NCI-H1092 treated with DMSO at 0.1 percent for 48 hours (cell line): ENCODE measurements at places on chromosomes 5 and 9.

- DNase-seq = no peak
Measured at GRCh38 chr9:125839317-125839716, 92.1 kb downstream of the PBX3 start.

- DNase-seq = no peak
Measured at GRCh38 chr9:76399856-76400255, 5.6 kb upstream of the RFK start.

DNA sequence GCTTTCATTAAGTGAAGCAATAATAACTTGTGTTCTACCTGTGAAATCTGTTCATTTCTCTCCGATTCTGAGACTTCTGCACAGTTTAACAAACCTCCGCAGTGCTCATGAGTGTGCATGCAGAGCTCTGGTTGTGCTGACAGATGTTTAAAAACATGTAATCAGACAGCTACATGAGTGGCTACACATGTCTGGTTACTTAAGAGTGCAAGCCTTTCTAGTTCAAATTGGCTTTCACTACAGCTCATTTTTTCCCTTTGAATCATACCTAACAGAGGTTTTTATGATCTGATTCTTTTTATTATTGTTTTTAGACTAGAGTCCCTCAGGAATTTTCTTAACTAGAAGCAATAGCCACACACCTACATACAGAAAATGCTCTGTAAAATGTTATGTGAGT, 310.2 kb downstream of the ARRDC3 start:
- DNase-seq = no peak

GRCh38 chr9:13990331-13990730, 323.6 kb downstream of the NFIB start:
- DNase-seq = no peak

DNA sequence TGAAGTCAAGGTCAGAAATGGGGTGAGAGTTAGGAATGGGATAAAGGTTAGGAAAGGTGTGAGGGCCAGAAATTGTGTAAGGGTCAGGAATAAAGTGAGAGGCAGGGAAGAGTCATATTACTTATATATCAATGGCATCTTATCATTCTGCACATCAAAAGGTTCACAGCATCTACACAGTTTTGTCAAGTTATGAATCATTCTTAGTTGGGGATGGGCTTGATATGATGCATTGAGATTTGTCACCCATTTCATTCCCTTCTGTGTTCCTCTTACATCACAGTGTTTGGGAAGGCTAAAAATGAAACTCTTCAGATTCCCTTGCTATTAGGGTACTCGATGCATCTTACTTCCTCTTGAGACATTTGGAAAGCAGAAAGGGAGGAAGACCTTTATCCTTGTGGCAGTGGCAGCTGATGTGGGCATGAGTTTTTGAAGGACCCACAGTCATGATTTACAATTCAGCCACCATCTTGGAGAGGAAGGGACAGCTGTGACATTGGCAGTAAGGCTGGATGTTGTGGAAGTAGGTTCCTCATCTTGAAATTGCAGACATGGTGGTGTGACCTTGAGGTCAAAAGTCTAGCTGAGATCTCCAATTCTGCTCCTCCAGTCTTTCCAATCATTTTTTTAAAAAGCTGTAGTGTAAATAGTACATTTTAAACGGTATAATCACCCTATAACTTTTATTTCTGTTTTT, 24.2 kb upstream of the NPR3 start:
- no peak for DNase-seq

- no peak for DNase-seq
Measured at GRCh38 chr9:71791875-71792274, 23.6 kb upstream of the CEMIP2 start.

DNA sequence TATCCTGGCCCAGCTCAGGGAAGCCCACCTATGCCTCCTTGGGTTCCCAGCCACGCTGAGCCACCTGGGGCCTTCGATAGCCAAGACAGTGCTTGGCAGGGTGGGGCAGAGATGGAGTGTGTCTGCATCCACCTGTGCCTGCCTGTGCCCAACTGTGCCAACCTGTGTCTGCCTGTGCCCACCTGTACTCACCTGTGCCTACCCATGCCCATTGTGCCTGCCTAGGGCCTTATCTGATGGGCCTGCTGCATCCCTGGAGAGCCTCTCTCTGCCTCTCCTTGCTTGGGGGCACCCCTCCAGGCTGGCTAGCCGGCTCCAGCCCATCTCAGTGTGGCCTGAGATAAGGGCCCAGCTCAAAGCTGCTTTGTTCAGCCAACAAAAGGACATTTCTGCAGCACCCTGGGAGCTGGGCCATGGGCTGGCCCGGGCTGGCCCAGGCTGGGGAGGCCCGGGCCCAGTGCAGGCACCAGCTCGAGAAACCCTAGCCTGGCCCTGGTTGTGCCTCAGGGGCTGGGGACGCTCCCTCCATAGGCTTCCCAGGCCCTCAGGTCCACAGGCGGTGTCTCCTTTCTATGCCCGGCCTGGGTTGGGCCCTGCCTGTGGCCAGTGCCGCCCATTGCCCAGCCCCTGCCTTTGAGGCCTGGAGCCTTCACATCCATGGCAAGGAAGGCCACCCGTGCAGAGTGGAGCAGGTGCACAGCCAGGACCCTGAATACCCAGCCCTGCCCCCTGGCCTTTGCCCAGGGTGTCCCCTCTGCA, 37.3 kb upstream of the NOTCH1 start:
- no peak for DNase-seq

- DNase-seq = no peak
Measured at GRCh38 chr5:851076-851475, 290 bp upstream of the ZDHHC11 start.

- DNase-seq = no peak
Measured at GRCh38 chr5:20636686-20637085, 648.7 kb upstream of the CDH18 start.
